ENCODE measurements at places on chromosomes 6 and 20.

GRCh38 chr6:12014027-12014872, 2.1 kb downstream of the HIVEP1 start:
- no peak for DNase-seq

GRCh38 chr6:46129291-46129628, 529 bp upstream of the ENPP4 start:
- DNase-seq = no peak

- DNase-seq = no peak
Observed at GRCh38 chr6:170288852-170289179, 2.1 kb downstream of the DLL1 start.

GRCh38 chr6:14075095-14075503, 42.5 kb upstream of the CD83 start:
- DNase-seq = peak; percentile 90

GRCh38 chr6:41642960-41643898, 5.0 kb downstream of the MDFI start:
- peak; percentile 17 for DNase-seq

GRCh38 chr20:13017235-13017634, 8.5 kb downstream of the SPTLC3 start:
- no peak for DNase-seq

GRCh38 chr6:150755042-150755441, 110.5 kb upstream of the MTHFD1L start:
- DNase-seq = no peak

- DNase-seq = no peak
Observed at GRCh38 chr6:162900503-162900902, 172.7 kb downstream of the PACRG start.

- no peak for DNase-seq
Observed at GRCh38 chr20:19275630-19276071, 63.2 kb downstream of the SLC24A3 start.

- no peak for DNase-seq
Observed at GRCh38 chr20:46809706-46810360, 84.8 kb upstream of the EYA2 start.

- DNase-seq = no peak
Observed at GRCh38 chr20:62246872-62247652, 8.7 kb downstream of the OSBPL2 start.

DNA sequence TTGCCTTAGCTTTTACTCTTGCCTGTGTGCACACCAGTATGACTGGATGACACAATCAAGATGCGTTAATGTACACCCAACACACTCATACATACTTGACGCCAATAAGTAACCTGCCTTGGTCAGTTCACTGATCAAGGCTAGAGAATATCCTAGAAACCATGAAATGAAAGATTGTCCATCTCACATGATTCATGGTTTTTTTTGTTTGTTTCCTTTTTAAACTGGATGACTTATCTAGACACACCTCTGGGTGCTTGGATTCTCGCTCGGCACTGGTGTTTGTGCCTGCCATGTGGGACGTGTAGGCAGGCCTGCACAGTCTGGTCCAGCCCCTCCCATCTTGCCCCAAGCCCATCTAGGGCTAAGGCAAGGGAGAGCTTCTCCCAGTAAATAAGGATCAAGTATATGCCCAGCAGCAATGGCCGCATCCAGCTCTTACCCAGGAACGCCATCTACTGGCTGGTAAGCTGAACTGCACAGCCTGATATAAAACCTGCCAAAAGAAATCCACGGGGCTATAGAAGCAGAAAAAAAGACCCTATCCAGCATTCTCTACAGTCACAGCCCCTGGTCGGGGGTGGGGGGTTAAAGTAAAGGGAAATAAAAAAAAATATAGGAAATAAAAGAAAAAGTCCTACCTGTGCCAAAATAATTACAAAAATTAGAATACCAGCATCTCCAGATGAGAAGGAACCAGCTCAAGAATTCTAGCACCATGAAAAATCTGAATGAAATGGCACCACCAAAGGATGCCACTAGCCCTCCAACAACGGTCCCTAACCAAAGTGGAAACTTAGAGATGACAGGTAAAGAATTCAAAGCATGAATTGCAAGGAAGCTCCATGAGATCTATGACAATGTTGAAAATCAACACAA, 73.3 kb downstream of the OTOR start:
- DNase-seq = peak; percentile 72

GRCh38 chr6:72032086-72032485, 145.7 kb downstream of the RIMS1 start:
- no peak for DNase-seq

DNA sequence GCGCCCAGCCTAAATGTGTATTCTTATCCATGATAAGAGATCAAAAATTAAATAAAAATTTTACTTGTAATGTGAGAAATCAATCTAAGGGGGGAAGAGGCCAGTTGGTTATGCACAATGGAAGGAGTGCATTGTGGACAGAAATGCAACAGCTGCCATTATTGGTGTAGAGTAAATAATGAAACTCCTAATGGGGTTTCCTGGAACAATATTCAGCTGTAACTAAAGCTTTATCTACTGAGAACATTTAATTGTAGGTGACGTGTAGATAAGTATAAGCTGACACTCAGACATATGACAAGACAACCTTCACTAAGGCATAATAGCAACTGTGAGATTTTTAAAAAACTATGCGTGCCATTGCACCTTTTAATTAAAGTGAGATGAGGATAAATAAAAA, 71.4 kb downstream of the CEP57L1 start:
- DNase-seq = no peak

- DNase-seq = no peak
Observed at GRCh38 chr20:63005862-63006539, 763 bp downstream of the BHLHE23 start.

- DNase-seq = peak; percentile 57
Observed at GRCh38 chr6:37483917-37484785, 15.5 kb downstream of the CCDC167 start.

DNA sequence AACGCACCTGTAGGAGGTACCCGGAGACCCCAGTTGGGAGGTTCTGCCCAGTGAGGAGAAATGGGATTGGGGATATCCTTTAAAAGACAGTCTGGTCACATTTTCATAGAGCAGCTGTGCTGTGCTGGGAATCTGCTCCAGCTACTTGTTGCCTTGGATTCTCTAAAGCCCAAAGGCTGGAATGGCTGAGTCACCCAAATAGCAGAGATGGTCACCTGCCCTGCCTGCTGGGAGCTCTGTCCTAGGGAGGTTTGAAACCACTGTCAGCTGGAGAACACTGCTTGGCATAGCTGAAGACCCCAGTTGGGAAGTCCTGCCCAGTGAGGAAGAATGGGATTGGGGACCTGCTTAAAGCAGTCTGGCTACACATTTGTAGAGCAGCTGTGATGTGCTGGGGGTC, 34.8 kb upstream of the TFB1M start:
- no peak for DNase-seq

GRCh38 chr6:42961020-42961470, 491 bp downstream of the GNMT start:
- no peak for DNase-seq

GRCh38 chr6:90315986-90316385, 19.3 kb upstream of the BACH2 start:
- no peak for DNase-seq

DNA sequence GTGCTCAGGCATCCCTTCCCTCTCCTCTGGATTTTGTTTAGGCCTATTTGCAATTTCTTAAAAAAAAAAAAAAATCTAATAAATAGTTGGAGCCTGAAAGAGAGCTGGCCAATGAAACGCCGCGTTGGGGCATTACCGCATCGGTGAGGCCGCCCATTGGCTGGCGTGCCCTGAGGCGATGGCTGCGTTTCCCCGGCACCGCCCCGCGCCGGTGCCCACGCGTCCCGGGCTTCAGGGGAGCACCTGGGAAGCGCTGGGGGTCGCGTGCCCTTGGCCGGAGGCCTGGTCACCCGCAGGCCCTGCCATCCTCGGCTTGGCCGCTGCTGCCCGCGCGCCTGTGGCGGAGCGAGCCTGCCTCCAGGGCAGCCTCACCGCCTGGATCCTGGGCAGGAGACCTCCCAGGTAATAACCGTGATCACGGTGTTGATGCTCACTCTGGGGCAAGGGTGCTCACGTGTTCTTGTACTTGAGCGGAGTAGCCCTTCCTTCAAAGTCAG, 155.4 kb downstream of the NRN1 start:
- peak; percentile 65 for DNase-seq

DNA sequence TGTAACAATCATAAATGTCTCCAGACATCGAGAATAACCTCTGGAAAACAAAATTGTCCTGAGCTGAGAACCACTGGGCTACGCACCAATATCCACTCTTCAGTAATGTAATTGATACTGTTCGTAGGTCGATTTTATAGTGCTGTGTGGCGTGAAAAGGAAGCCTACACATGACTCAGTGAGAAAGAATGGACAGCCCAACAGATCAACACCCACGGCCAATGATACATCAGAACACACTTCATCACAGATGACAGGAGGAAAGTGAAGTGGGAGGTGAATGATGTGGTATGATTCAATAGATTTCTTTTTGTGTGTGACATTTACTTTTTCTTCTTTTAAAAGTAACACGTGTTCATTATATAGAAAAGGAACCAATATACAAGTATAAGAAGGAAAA, 93.5 kb downstream of the RPS12 start:
- no peak for DNase-seq

GRCh38 chr20:7836076-7836475, 104.2 kb downstream of the HAO1 start:
- DNase-seq = no peak

DNA sequence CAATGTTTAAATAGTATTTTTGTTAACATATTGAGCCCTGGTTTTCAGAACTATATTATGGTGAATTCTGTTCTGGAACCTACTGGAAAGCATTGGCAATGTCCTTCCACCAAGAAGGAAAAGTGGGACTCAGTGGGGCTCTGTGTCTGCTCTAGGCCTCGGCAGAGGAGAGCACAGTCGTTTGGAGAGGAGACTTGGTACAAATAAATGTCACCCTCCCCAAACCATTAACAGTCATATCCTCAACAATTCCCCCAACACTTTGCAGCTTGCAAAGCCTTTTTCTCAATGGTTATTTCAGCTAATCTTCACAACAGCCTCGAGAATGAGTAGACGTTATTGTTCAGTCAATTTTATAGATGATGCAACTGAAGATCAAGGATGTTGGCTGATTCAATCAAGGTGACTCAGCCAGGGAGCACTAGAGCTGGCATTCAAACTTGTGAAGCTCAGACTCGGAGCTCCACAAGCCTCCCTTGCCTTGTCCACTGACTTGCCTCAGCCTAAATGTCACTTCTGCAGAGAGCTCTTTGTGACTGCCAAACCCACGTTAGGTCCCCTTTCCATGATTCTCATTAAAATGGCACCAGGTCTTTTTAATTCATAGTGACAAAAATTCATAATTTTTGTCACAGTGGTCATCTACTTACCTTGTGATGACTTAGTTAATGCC, 60.6 kb downstream of the TOX2 start:
- no peak for DNase-seq

- peak; percentile 7 for DNase-seq
Observed at GRCh38 chr6:99219788-99220187, 129.7 kb downstream of the FAXC start.

DNA sequence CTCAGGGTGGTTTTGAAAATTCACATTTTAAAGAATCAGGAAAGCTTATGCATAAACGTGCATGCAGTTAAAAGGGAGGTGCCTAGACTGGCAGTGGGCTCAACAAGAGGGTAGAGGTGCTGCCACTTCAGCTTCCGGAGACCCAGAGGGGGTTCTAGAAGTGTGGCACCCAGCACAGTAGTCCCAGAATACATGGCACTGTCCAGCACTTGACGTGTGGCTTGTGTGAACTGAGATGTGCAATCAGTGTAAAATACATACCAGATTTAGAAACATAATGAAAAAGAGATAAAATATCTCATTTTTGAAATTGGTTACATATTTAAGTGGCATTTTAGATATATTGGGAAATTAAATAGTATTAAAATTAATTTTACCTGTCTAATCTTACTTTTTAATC, 89.3 kb downstream of the RIN2 start:
- DNase-seq = no peak

DNA sequence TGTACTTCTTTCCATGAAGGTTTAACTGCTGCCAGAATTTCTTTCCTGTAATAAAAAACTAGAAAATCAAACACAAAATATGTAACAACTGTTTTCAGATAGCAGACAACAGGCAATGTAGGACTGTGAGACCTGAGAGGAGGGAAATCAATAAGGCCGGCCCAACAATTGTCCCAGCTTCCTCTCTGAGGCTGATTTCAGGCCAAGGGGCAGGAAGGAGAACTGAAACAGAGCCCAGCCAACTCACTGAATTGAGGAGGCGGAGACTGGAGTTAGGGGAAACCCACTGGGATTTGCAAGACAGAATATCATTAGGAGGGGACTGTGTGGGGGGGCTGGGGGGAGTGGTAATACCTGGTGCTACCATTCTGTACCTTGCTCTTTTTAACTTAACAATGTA, 42.2 kb downstream of the FLRT3 start:
- DNase-seq = no peak

DNA sequence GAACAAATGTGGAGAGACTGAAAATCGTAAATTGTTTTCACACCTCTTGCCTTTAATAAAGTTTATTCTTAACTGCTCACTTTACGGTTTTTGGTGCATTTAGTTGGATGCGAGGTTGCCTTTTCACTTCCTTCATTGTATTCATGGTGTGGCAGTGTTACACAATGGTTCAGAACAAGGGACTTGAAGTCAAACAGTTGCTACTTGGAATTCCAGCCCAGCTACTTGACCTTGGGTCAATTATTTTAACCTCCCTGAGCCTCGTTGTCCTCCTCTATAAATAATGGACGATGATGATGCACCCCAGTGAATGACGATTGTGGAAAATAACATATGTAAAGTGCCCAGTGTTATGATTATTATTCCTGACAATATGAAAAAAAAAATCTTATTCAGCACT, 72.3 kb downstream of the CARMIL1 start:
- no peak for DNase-seq

GRCh38 chr6:75290136-75290945, 5.7 kb upstream of the TMEM30A start:
- no peak for DNase-seq

DNA sequence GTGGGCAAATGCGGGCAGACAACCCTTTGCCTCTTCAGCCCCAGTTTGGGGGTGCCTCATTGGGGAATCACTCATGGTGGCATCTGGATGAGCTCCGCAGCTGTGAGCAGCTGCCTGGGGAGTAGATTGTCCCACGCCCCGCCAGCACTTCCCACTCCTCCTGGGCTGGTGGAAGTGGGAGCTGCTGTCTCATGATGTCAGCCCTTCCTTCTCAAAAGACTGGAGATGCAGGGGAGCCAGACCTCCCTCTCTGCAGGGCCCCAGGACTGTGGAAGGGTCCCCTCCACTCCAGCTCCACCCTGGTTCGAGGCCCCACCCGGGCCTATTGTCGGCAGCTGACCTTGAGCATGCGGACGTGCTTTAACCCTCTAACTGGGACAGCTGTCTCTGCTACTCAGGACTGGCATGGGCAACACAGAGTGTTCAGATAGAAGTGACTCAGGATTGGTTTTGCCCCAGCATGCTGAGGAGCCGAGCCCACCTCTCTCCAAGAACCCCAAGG, 2.0 kb downstream of the UNC93A start:
- no peak for DNase-seq

- DNase-seq = no peak
Observed at GRCh38 chr6:1736346-1737105, 126.8 kb downstream of the FOXC1 start.

- peak; percentile 7 for DNase-seq
Observed at GRCh38 chr6:127341471-127342202, 1.8 kb downstream of the ECHDC1 start.

GRCh38 chr6:148608199-148608951, 138.5 kb upstream of the UST start:
- DNase-seq = peak; percentile 44

- DNase-seq = no peak
Observed at GRCh38 chr6:138593909-138594757, 94.8 kb upstream of the NHSL1 start.

GRCh38 chr6:3289664-3290055, 30.9 kb downstream of the PSMG4 start:
- no peak for DNase-seq
